Adrenal gland (tissue), 19 donors: ENCODE measurements at places on chromosomes 3 and 15. TPM values are rescaled to one million over a fixed set of nuclear protein-coding genes. Genes with fewer than 3 reads are reported as not detected.

- no peak for DNase-seq
These were observed 111.2 kb downstream of the MYO5A start for GRCh38 chr15:52417521-52417920.

GRCh38 chr3:168157903-168158302, 62.2 kb upstream of the GOLIM4 start:
- no peak for DNase-seq

DNA sequence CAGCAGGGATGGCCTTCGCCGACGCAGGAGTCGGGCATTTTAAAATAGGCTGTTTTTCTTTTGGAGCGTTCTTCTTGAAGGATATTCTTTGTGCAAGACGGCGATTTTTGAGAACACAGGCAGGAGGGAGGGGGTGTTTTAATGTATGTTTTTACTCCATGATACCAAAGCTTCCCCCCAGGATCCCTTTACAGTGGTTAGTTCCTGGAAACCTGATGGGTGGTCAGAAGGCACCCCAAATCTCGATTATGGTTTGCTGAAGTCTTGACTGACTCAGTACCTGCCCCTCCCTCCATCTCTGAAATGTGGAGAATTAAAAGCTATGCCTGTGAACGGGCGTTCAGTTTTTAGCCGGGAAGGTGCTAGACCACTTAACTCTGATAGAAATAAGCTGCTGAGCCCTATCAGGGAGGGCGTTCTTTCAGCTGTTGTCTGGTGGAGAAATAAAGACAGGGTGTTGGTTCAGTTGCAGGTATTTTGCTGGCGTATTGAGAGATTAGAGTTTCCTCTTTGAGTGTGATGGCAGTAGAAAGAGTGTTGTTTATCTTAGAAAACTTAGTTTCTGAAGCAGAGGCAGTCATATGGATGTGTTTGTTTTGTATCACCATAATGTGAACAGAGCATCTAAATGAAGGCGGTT, 3.4 kb downstream of the IGF1R start:
- DNase-seq: no peak

- no peak for DNase-seq
These were observed 2.1 kb downstream of the USP50 start for GRCh38 chr15:50544368-50544767.

Gene FSTL1
- polyA plus RNA-seq: 64.2 TPM

Gene FGF7
- polyA plus RNA-seq: 7.8 TPM

Gene CD47
- 60.6 TPM for polyA plus RNA-seq
